Stimulated activated memory B cell treated with anti-CD40 and anti-IgM and Interleukin-4, amounts not matched to agents 10 μg/mL and 1 μg/mL and 100 μg/mL, for 72 hours (primary cell): ENCODE measurements at places on chromosomes 2 and 18.

DNA sequence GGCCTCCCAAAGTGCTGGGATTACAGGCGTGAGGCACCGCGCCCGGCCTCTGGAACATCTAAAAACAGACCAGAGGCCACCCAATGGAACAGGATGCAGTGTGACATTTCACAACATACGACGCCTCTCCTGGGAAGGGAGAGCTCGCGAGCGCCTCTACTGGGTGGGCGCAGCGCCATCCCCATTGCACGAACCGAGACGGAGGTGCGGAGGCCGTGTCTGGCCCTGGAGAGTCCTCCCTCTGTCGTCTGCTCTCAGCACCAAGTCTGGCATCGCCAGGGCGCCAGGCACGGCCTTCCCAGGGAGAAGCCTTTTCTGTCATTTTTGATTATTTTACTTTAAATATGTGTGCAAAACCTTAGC, 9.4 kb upstream of the GBX2 start:
- ATAC-seq = no peak

GRCh38 chr2:240105982-240106381, 30.1 kb downstream of the COPS9 start:
- ATAC-seq = no peak

DNA sequence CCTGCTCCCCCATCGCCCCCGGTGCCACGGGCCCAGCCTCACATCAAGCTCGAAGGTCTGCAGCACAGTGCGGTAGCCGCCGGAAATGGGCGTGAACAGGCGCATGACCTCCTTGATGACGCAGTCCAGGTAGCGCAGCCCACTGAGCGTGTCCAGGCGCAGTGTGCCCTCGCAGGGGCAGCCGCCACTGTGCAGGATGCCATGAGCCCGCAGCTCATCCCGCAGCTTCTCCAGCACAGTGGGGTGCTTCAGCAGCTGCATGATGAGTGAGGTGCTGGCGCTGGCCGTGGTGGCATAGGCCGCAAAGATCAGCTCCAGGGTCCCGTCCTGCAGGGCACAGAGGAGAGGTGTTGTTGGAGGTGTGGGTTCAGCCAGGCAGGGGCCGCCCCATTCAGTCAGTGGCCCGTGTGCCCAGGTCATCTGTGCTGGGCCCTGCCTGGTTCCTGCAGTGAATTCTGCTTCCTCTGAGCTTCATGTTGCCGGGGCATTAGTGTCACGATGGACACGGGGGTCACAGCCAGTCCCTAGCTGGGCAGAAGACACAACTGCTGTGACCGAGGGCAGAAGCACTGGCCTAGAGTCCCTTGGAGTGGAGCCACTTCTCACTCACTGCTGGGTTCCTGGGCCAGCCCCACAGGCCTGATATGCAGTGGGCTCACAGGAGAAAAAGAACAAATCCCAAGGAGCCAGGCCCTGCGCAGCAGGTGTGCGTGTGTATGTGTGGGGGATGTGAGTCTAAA, 14.5 kb downstream of the CYP26B1 start:
- ATAC-seq = no peak

DNA sequence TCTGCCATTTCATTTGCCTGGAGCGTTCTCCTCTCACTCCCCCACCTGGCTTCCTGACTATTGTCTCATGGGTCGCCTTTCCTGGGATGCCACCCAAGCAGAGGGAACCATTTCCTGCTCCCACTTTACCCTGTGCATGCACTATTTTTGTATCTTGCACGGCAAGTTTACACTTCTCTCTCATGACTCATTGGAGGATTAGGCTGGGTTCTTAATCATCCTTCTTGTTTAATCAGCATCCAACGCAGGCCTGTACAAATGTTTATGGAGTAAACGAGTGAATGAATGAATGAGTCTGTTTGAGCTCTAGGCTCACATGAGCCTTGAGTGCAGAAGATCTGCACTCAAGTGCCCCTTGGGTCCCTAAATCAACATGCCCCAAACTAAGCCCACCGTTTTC, 3.8 kb upstream of the ARHGAP25 start:
- ATAC-seq = no peak

DNA sequence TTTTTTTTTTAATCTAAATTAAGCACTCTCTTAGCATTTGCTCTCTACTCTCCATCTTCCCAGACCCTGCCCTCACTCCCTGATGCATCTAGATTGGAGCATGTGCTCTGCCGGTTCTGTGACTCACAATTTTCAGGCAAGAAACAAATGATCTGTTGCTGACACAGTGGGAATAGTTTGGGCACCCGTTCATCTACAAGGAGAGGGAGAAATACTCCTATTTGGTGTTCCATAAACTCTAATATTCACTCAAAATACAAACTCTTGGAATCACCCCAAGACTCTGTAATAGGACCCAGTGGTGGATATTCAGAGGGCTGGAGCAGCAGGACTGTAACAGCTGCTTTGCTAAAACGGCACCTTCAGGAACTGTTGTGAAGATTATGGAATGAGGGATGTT, 37.1 kb upstream of the LINC00305 start:
- no peak for ATAC-seq

- no peak for ATAC-seq
Observed at GRCh38 chr2:230900336-230900995, 24.6 kb downstream of the GPR55 start.

- ATAC-seq = no peak
Observed at GRCh38 chr2:19043893-19044292, 314.5 kb downstream of the OSR1 start.

DNA sequence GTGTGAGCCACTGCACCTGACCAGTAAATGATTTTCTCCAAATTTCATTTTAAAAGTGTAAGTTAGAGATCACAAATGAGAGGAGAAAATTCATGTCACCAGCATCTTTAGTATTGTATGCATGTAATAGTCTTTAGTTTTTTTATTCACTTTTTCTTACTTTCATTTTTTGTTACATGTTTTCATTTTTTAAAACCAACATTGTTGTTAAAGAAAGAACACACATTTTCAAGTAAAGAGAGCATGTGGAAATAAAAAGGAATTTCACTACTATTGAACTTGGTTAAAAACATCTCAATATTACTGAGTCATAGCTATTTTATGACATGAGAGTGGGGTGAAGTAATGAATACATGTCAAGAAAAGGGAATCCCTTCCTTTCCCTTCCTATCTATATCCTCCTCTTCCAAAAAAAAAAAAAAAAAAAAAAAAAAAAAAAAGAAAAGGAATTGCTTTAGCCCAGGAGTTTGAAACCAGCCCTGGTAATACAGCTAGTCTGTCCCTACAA, 29.1 kb upstream of the PMAIP1 start:
- no peak for ATAC-seq

DNA sequence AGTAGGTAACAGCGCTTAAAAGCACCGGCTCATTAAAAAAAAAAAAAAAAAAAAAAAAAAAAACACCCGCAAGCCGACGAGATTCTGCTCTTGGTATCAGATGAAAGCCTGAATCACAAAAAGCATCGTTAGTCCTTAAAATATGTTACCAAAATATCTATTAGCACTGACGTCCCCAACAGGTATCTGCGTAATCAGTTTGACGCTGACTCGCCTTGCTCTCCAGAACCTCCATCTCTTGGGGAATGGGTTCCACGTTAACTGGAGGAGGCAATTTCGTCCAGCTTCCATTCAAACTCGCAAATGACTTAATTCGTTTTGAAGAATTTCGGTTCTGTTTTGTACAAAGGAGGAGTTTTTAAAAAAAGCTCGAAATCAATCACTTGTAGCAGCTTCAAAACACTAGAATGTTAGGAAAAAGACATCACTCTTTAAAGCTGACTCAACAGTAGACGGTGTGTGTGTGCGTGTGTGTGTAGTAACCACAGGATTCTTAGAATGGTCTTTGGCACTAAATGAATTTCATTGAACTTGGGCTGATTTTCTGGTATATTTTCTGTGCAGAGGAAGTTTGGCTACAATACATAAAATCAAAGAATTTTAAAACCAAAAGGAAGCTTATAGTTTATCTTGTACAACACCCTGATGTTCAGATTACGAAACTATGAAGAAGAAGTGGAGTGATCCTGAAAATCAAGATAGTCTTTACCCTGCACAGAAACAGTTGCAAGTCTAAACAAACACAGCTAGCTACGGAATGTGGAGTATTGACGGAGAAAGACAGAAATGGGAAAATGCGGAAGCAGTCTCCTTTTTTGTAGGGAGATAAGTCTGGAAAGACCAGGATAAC, 1.1 kb upstream of the PGAP1 start:
- ATAC-seq = peak; percentile 5

DNA sequence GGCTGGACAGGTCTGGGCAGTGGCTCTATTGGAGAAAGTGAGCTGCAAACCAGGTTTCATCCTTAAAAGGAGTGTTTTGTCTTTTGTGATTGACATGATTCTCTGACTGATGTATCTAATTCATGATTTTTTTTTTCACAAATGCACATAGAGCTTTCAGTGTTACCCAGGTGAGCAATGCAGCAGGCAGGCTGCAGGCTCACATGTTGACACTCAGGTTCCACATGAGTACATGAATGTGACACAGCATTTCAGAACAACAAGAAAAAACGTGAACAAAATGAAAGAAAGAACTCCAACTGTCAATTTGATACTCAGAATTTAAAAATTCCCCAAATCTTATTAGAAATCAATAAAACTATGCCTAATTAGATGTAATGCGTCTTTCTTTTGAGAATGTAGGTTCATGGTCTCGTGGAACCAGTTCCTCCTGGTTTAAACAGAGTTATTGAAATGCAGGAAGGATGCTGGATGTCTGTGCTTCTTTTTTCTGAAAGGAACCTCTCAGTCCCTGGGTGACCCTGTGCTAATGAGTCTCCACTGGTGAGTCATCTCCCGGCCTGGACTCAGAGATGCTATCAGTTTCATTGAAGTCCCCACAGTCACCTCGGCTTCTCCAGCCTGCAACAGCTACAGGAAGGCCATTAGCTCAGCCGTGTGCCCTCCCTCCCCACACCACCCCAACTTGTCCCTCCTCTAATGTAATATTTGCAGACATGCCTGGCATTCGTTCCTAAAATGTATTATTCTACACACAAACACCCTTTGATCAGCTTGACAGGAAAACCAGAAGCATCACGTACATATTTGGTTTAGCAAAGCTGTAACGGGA, 430.4 kb downstream of the LPIN1 start:
- ATAC-seq = peak; percentile 78

- ATAC-seq = no peak
Observed at GRCh38 chr2:173957517-173957916, 7.7 kb downstream of the SP3 start.

- peak; percentile 66 for ATAC-seq
Observed at GRCh38 chr2:44952143-44952805, 10.8 kb downstream of the SIX3 start.

DNA sequence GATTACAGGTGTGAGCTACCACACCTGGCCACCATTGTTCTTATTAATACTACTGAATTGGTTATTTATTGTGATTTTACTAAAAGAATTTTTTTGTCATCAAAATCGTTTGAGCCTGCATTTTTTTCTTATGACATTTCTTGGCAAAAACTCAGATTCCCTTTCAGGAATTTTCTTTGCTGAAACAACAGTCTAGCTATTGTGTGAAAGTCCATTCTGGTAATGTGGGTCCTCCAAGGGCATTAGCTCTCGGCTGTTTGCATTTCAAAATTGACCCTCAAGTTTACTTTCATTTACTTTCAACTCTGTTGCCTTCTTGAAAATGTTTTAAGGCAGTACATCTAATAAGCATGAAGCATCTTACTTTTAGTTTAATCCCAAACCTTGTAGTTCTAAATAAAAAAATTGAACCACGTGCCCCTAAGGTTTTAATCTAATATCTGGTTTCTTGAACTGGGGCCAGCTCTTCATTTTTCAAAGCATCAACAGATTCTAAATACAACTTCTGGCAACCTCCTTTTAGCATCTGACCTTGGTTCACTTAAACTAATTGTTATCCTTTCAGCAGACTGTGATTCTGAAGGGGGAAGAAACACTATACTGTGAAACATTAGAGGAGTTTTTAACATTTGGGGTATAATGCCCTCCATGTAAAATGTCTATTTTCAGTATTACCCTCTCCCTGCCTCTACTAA, 325.2 kb upstream of the RAB12 start:
- no peak for ATAC-seq

DNA sequence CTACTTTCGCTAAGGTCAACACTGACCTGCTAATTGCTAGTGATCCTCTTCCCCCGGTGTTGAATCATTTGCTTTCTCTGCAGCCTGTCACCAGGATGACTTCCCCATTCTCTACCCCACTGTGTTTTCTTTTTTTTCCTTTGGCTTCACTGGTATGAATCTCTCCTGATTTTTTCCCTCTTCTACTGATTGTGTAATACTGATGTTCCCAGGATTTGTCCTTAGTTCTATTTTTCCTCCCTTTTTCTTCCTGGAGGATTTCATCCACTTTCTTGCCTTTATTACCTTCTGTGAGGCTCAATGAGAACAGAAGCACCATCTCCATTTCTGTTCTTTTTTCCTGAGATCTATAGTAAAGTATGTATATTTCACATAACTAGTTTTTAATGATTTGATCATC, 14.1 kb upstream of the MSH2 start:
- ATAC-seq = no peak

DNA sequence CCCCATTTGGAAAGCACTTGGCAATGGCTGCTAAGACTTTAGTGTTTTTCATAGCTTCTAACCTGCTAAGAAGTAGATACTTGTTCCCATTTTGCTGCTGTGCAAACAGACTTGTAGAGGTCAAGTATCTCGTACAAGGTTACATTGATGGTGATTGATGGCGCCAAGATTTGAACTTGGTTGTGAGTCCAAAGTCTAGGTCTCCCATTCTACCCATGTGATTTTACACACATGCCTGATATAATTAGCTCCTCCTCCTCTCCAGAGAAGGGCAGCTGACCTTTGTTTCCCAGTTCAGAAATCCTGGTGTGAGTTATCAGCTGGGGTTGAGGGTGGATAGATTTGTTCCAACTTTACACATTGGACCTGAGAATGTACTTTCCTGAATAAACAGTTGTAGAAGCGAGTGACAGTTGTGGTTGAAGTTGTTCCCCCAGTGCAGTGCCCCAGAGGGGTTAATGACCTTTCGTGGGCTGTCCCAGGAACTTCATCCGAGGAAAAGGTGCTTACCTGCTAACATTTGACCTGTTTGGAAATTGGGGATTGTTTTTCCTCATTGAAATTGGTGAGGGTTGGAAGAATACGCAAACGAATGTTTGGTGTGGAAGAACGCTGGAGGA, 10.4 kb downstream of the TCF7L1 start:
- ATAC-seq = no peak

GRCh38 chr2:150944315-150944714, 317.3 kb downstream of the RBM43 start:
- ATAC-seq = no peak

DNA sequence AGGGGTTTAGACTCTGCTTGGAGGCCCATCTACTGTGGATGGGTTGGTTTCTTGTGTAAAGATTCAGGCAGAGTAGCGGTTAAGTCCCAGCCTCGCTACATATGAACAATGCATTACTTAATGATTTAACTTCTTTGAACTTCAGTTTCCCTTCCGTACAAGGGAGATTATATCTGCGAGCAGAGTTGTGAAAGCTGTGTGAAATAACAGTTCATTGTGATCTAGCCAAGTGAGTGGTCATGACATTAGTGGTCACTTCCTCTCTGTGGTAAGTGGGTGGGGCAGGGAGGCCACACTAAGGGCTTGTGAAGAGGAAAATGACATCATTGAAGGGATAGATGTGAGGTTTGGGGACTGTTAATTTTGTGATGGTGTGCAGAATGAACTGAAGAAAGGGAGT, 14.1 kb upstream of the MEX3C start:
- peak; percentile 85 for ATAC-seq

DNA sequence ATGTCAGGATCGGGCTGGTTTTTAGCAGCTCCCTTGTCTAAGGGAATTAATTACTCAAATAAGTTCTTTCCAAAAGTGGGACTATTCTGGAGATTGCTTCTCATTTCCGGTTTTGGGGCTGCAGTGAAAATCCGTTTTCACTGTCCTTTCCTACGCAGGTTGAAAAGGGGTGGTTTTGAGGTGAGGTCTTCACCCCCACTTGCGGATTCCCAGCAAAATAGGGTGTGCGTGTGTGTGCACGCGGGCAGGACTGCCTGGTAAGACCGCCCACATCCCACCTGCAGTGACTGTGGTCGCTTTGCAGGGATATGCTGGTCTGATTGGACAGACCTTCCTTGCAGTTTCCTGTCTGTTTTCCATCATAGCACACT, 472 bp upstream of the PLEKHM3 start:
- ATAC-seq = peak; percentile 49
